ENCODE measurements at places on chromosomes 1 and 21.

DNA sequence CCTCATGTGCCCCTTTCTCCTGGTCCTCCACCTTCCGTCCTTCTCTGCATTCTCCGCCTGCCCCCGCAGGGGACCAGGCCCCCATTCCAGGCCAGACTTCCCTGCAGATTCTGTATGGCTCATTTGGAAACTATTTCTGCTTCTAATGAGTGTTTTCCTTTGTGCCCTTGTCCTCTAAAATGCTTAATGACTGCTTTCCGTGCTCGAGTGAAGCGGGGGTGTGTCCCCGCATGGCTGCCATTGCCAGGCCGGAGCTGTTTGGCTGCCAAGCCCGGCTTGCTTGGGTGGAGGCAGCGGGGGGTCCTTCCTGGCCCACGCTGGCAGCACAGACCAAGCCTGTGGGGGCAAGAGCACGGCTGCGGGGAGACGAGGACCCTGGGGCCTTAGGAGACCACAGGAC lies 299.3 kb upstream of the VAMP3 start:
- peak; percentile 84 for DNase-seq

- DNase-seq = no peak
These were observed 26.2 kb downstream of the UMODL1 start for GRCh38 chr21:42097274-42097673.

DNA sequence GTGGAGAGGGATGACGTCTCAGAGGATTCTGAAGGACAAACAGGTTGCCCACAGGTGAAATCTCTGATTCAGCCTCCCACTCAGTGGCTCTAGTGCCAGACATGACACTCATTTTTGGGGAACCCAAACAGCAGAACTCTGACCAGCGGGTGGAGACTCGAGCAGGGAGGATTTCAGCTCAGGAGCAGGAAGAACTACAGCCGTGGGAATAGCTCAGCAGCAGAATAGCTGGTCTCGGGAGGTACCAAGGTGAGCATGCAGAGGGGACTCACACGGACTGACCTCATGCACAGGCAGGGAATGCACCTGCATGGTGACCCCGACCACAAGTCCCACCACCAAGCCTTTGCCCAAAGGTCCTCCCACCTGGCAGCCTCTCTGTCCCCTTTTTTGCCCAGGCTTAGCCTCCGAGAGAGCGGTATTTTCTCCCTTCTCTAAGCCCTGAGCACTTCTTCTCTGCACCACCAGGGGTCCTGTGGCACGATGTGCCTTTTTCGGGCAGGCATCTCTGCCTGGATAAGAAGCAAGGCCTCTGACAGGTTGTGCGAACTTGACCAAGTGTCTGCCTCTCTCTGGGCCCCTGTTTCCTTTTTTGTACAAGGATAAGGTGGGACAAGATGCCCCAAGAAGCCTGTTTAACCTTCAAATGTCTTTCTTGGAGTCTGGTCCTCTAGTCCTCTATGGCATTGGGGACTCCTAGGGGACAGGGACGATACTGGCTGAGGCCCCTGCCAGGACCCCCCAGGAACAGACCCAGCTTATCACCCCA lies 8.8 kb upstream of the FGR start:
- peak; percentile 84 for DNase-seq

DNA sequence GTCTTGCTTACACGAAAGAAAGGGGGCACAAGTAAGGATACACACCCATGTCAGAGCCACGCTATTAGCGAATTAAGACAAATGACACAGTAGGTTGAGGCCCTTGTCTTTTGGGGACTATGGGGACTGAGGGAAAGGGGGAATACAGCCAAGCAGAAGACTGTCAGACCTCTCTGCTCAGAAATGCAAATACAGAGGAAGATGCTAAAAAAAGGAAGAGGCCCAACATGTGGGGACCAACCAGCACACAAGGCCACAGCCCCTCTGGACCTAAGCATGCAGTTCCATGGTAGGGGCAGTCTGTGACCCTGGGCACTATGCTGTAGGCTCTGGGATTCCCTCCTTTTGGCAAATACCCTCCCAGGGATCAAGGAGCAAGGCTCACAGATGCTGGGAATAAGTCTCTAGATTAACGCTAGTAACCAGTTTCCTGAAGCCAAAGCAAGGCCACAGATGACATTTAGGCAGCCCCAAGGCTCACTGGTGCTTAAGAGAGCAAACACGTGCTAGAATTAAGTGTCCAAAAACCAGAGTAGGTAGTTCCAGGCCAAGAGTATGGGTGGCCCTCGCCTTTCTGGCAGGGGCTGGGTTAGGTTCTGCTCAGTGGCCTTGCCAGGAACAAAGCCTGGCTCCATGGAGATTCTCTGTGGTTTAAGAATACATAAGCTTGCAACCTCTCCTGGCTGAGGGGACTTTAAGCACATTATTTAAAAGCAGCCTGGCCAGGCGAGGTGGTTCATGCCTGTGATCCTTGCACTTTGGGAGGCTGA lies 38.2 kb downstream of the RABIF start:
- DNase-seq = no peak
